IPS-NIHi11 (cell line): ENCODE measurements at places on chromosomes 1 and 21.
A peak's percentile ranks its signal among the peaks of the same experiment; 100 is the strongest.

- no peak for DNase-seq
These were observed 6.5 kb downstream of the INKA2 start for GRCh38 chr1:111732718-111733117.

- DNase-seq, result no peak
These were observed 50.9 kb downstream of the RUNX1 start for GRCh38 chr21:34998176-34998575.

DNA sequence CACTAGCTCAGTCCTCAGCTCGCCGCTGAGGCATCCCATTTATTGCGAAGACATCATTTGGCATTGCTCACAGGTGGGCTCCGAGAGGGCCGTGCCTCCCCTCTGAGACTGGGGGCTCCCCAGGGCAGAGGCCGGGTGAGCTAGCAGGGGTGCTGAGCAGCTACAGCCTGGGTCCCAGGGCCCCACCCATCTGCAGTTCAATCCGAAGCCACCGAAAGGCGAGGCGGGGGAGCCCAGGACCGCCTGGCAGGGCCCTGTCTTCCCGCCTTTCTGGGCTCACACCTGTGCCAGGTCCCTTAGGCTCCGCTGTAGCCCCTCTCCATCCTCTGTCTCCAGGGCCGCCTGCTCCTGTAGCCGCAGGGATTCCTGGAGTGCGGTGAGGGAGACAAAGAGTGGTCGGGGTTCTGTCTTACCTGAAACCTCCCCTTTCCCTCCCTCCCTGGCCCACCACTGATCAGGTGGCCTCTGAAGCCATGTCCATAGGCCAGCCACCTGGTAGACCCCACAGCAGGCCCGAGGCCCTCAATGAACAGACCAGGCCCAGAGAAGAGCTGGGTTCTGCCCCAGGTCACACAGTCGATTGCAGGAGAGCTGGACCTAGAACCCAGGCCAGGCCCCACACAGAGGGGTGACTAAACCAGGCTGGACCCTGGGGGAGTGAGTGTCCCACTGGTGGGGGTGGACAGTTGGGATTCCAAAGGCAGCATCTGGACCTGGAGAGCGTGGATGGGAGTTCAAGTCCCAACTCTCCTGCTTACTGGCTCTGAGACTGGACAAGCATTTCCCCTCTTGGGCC is 18.1 kb upstream of the NBPF1 start:
- DNase-seq, result no peak

DNA sequence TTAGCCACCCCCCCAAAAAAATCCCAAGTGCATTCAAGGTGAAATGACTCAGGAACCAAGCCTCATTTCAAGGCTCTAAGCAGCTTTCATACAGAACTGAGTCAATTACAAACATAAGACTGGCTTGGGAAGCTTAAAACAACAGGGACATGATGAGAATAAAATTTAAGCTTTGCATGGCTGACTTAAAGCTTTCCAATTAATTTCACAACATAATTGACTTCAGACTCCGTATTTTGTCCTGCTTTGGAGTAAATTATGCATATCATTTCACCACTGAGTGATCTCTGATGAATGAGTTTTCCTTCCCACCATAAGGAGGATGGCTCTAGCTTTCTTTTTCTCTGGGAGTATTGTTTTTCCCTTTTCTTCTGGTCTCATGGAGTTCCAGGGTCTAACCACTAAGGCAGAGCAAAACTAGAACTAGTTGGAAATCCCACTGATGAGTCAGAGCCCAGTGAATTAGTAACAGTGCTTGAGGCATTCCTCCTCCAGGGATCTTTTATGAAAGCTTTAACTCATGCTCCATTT is 72.8 kb downstream of the XCL2 start:
- DNase-seq, result no peak

- DNase-seq, result no peak
These were observed 79.7 kb upstream of the MAP10 start for GRCh38 chr1:232725305-232726047.

DNA sequence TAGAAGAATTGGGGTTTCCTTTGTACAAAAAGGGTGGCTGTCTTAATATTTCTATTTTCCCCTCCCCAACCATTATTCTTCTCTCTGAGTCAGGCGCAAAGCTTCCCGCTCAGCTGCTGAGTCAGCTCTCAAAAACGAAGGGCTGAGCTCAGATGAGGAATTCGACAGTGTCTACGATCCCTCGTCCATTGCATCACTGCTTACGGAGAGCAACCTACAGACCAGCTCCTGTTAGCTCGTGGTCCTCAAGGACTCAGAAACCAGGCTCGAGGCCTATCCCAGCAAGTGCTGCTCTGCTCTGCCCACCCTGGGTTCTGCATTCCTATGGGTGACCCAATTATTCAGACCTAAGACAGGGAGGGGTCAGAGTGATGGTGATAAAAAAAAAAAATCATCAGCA is 3.0 kb upstream of the TUFT1 start:
- no peak for DNase-seq

GRCh38 chr1:149986486-149987296 is 23.8 kb downstream of the OTUD7B start:
- peak; percentile 23 for DNase-seq

- no peak for DNase-seq
These were observed 23.2 kb downstream of the CRYAA start for GRCh38 chr21:43191971-43192370.

DNA sequence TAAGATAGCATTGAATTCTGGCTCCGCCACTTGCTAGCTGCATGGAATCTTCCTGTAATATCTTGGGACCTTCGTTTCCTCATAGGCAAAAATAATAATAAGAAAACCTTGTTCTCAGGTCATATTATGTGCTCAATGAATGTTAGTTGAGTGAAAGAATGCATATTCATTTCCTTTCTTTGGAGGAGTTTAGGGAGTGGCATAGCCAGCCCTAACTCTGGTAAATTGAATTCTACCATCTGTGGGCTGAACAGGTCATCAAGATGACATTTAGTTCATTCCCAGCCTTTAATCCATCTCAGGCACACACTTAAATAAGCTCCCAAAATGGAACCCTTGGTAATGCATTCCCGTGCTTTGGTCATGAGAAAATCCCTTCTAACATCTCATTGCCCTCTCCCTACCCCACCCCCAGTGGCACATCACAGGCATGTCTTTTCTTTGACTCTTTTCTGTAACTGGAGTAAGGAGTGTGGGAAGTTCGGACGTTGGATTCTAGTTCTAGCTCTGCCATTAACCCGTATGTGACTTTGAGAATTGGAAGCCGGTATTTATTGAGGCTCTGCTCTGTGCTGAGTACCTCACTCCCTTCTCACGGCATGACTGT is 13.2 kb upstream of the MYOG start:
- no peak for DNase-seq

- no peak for DNase-seq
These were observed 43.6 kb upstream of the TMEM61 start for GRCh38 chr1:54936791-54937190.

DNA sequence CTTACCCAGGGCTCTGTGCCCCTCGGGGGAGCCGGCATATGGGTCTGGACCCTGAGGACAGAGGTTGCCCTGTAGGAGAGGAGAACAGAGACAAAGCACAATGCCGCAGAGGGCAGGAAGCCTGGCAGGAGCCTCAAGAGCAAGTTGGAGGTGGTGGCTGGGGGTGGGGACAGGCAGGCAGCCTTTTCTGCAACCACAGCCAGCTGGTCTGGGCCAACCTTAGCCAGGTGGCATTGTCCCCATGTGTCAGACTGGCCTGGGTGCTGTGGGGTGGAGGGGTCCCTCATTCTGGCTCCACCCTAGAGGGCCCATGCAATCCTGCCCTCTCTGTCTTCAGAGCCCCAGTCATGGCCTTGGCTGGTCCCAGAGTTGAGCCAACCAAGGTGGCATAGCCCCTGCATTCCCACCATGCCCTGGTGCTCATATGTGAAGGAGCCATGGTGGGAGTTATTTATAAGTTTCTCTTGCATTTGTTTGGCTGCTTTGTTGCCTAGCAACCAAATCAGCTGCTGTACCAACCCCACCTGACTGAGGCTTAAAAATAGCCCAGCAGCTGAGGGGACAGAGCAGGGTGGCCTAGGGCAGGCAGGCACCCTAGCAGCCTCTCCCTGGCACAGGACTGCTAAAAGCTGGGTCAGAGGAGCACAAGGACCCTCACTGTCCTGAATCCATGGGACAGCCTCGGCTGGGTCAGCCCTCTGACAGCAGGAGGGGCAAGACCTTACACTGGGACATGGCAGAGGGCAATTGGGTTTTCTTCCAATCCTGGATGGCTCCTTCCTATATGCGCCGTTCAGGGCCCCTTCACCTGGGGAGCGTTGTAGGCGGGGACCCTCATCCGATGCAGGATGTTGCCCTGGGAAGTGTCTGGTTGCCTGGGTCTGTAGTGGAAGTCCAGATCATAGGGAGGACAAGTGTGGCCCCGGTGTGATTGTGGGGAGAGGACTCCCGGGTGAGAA is 19.5 kb downstream of the MAP7D1 start:
- DNase-seq, result no peak

DNA sequence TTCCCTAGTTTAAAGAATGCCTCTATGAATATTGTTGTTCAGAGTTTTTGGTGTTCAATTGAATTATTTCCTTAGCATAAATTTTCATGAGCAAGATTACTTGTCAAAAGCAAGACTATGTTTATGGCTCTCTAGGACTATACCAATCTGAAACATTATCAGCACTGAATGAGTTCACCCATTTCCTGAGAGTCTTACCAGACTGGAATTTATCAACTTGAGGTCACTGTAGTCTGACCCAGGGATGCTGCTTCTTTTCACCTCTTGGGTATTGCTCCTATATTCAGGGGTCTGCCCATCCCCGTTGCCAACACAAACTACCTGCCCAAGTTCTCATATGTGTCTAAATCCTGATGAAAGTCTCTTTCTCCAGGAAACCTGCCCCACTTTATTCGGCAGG is 42.6 kb downstream of the OPTC start:
- DNase-seq, result no peak

DNA sequence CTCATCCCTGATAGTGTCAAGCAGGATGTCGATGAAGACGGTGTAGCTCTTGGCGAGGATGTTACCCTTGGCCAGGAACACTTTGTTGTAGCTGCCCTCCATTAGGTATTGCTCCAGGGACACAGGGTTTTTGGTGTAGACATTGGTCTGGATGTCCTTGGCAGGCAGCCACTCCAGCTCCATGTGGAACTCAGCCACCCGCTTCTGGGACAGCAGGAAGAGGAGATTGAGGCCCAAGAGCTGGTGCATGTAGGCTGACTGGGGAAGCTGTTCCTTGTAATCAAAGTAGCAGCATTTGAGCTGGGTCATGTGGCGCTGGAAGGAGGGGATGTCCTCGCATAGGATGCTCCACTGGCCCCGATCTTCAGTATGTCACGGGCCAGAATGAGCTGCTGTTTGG is 9.5 kb downstream of the IL6R start:
- peak; percentile 2 for DNase-seq

GRCh38 chr1:112285746-112286145 is 110.3 kb upstream of the CTTNBP2NL start:
- DNase-seq, result no peak

DNA sequence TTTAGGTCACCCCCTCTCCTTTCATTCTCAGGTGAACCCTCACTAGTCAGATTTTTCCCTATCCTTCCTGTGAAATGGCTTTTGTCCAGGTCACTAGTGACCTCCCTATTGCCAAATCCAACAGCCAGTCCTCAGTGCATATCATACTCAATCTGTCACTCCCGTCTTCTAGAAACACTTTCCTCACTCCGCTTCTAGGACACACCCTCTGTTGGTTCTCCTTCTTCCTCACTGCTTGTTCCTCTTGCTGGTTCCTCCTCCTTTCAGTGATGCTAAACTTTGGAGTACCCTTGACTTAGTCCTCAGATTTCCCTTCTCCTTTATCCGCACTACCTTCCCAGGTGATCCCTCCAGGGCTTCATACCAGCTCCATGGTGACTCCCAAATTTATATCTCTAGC is 94.3 kb downstream of the RNF220 start:
- no peak for DNase-seq

DNA sequence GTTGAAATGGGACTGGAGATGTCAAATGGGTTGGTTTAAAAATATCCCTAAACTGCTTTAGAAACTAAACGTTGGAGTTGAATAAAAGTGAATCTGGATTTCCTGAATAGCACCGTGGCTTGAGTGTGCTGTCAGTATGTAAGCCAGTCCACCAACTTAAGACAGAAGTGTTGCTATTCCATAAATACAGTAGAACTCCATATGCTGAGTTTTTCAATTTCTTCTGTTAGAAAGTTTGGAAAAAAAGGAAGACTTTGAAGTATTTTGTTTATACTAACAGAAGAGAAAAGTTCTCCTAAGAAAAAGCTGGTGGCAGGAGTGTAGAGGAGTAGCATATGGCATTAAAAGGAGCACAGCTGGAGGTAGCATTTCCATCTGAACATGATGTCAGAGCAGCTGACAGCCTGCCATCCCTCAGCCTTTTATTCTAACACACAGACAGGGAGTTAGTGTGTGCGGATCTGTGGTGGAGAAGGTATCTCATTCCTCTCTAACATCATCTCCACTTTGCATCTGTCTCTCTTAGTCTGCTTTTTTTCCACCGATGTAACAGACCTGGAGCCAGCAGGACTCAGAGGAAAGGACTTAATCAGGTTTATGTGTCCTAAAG is at the start of gene ZBTB18:
TSS of gene ZBTB18 (plus strand) at position 449 of the 610 bp plus-strand sequence. CDS start at position 598, 149 bp downstream.
- no peak for DNase-seq

DNA sequence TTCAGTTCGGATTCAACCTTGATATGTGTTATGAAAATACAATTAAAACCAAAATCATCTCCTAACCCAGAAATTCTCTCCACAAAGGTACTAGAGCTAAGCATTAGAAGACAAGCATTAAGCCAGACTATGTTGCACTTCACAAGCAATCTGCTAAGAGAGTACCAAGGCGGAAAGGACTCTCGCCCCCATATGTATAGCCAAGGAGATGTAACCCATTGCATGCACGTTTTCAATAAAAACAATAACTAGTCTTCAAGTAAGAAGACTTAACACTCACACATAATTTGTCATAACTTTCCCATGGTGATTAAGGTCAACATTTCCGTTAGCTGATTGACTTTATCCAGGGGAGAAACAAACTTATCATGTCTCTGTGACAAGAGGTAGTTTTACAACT is 27.6 kb upstream of the PTPRC start:
- DNase-seq, result no peak
